DMS53 (cell line): ENCODE measurements at places on chromosomes 4 and X.

- peak; percentile 55 for DNase-seq
Measured at GRCh38 chr4:39591290-39591689, 47.4 kb downstream of the SMIM14 start.

DNA sequence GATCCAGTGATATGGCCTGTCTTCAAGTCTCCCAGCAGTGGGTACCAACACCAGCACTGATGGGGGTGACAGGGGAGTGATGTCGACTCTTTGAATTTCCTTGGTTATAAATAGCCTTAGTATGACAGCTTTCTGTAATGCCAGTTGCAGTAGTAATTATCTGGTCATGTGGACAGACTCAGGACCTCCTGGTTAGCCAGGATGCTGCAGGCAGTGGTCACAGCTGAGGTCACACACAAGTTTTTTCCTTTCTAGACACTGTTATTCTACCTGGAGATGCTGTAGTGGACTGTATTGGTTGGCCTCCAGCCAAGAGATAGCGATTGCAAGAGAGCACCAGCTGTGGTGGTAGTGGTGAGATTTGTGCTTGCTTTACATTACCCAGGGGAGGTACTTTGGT lies 63.6 kb downstream of the UPRT start:
- no peak for DNase-seq

DNA sequence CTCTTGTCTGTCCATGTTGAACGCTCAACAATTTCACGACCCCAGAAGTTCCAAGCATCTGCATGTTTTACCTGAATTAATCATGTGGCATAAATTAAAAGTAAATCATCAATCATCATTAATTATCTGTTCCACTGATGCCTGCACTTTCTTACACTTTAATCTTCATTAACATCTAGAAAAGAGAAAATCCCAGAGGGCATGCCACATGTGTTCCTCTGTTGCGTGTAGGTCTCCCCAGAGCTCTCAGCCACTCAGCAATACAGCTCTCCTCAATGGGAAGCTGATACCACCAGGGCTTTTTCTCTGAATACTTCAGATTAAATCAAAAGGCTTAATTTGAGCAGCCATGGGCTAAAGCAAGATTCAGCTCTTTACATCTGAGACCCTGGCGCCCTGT lies 722.4 kb upstream of the TENM3 start:
- DNase-seq: no peak

DNA sequence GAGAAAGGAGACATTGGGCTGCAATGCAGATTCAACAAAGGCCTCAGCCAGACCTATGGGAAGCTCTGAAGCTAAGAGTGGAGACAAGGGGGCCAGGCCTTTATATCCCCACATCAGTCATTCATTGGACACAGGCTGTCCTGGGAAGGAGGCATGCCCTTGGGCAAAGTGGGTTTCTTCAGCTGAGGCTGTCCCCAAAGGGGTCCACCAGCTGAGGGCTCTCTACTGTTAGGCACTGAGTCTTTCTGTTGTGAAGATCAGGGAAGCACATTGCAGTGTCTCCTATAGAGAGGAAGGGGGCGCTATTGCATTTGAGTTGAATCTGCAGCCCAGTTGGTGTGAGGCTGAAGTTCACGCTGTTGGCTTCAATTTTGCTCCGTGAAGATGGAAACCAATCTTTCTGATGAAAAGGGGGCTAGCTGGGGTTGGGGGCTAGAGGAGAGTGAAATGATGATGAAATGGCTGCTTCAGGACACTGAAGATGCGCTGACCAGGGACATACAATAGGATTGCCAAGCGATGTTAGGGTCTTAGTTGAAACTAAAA lies 48.0 kb downstream of the SLC25A5 start:
- DNase-seq: peak; percentile 77

GRCh38 chr4:152014280-152014679 lies 253.5 kb upstream of the GATB start:
- DNase-seq: no peak

DNA sequence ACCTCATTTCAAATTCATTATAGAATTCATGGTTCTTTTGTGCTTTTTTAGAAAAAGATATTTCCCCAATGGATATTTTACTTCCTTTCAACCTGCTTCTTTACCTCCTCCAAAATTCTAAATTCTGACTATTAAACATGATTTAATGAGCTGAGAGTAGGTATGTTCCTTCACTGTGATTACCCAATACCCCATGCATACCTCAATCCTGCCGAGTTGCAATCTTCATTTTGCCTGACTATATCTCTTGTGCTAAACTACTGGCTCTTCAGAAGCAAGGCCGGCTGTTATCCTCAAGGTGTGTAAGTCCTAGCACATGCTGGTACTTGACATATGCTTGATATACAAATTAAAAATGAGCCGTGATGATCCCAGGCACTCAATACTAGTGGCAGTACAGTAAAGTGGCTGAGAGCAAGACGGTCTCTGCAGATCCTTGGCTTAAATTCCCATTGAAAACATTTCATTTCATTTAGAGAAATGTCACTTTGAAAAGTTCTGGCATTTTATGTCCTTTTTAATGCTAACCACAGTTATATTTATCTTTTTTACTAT lies 320.4 kb downstream of the KCNIP4 start:
- no peak for DNase-seq

- DNase-seq: no peak
Measured at GRCh38 chr4:133484287-133484686, 335.2 kb downstream of the PCDH10 start.

GRCh38 chr4:73841243-73841925 lies 4.9 kb downstream of the CXCL6 start:
- no peak for DNase-seq

- DNase-seq: no peak
Measured at GRCh38 chrX:1895583-1895982, 280.7 kb downstream of the ASMT start.

DNA sequence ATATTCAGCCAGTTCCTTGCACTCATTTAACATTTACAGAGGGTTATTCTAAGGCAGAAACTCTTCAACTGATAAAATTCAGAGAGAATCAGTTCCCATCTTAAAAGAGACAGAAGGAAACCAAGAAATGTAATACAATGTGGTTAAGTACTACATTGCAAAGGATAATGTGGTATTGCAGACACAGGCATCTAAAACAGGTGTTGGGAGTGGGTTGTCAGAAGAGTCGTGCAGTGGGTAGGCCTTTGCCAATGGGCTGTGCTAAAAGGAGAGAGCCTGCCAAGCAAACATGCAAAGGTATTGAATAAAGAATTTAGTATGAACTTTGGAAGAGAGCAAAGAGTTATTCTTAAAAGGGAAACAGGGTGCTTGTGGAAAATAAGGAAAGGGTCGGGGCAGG lies 1044.4 kb upstream of the DIAPH2 start:
- DNase-seq: no peak

- no peak for DNase-seq
Measured at GRCh38 chr4:121200795-121201472, 36.8 kb upstream of the TNIP3 start.

- DNase-seq: no peak
Measured at GRCh38 chr4:107615809-107616208, 104.2 kb downstream of the PAPSS1 start.

DNA sequence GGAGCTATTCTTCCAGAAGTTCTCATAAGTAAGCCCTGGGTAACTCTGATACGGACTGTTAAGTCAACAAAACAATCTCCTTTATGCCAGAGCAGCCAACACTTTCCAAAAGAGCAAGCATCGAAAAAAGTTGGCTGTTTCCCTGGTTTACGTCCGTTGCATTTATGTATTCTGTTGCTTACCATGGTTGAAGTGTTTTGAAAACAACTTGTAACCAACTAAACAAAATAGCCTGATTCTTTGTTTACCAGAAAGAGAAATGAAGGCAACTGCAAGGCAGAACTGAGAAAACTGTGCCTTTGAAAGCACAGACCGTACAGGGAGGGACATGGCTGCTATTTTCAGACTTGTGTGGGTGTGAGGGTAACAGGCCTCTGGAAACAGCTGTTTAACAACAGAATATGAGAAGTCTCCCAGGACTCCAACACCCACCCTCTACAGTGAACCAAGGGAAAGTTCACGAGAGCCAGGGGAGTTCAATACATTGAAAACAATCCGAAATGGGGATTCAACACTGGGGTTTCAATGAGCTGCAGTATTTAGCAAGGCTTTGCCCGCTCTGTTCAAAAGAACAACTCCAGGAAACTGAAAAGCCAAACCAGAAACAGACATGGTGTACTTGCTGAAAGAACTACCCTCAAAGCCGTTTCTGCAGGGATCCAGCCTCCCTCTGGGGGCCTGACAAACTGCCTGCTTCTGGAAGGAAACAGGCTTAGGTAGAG lies 95.8 kb upstream of the EGFL6 start:
- DNase-seq: no peak

DNA sequence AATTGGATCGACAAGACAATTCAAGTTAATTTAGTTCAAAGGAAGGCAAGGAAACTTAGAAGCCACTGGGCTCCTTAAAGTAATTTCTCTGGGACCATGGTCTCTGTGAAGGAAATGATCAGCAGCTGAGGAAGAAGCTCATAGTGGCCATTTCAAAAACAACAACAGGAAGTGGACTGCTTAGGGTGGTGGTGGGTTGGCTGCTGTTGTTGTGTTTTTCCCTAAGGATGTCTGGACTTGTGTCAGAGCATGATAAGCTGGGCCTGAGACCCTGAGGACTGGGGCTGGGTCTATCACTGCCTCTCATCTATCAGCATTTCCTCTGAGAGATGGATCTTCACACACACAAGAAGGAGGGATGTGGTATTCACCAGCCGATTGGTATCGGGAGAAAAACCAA lies 18.3 kb downstream of the KDR start:
- DNase-seq: no peak

DNA sequence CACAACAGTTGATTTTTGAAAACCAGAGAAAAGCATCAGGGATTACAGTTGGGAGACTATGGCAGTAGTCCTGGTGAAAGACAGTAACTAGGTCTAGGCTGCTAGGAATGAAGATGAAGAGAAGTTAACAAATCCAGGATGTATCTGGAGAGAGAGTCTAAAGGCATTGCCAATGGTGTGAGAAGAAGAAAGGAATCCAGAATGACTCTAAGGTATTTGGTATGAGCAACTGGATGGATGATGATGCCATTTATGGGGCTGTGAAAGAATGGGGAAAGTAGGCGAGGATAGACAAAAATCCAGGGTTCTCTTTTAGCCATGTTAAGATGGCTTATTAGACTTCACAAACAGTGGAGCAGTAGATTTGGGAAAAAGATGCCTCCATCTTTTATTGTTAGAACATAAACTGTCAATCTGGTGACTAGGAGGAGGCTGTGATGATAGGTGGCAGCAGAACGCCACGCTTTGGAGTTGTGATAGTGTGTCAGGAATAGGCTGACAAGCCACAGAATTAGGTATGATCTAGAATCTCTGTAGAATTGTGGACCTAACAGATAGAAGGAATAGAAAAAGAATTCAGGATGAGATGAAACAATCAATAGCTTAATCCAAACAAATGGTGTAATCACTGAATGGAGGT lies 27.3 kb upstream of the JADE1 start:
- DNase-seq: peak; percentile 50

GRCh38 chr4:7818399-7818911 lies 121.2 kb downstream of the AFAP1 start:
- no peak for DNase-seq

DNA sequence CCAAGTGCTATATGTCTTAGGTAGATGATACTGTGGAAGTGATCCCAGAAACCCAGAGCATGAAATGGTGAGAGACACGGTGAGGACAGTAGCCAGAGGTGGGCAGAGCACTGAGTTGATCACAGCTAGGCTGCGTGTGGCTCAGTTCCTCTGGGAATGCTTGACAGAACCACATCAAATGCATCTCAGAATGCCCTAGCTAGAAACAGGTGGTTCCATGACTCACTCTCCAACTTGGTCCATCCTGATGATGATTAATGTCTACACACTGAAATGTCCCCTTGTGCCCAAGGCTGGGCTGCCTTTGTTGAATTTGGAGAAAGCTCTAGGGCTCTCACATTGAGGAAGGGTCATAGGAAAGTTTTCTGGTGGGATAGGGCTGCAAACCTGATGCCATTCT lies 113.6 kb downstream of the ZNF518B start:
- no peak for DNase-seq

DNA sequence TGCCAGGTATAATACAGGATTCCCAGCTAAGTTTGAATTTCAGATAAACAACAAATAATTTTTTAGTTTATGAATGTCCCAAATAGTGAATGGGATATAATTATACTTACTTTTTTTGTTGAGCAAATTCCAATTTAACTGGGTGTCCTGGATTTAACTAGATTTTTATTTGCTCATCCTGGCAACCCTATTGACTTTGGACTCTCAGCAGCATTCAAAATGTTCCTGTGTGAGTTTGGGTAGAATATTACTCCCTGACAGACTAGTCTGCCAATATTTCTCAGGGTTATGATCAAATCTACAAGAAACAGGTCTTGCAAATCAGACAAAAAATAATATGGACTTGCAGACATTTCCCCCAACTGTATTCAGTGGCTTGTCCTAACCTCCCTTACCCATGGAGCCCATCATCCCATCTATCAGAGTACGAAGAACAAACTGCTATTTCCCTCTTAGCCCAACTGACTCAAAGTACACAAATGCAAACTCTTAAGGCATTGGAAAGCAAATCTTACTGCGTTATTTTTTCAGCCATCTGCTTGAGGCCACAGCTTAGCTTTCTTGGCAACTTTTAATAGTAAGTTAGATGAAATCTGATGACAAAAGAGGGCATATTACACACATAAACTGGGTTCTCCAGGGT lies 20.7 kb downstream of the SETD7 start:
- no peak for DNase-seq

- no peak for DNase-seq
Measured at GRCh38 chr4:112290341-112290740, 4.6 kb upstream of the TIFA start.
